ENCODE measurements at places on chromosomes 13 and 19. TPM values are rescaled to one million over a fixed set of nuclear protein-coding genes. Genes with fewer than 3 reads are reported as not detected.

GRCh38 chr13:111131611-111132010, 16.5 kb downstream of the ARHGEF7 start:
- no peak for DNase-seq

DNA sequence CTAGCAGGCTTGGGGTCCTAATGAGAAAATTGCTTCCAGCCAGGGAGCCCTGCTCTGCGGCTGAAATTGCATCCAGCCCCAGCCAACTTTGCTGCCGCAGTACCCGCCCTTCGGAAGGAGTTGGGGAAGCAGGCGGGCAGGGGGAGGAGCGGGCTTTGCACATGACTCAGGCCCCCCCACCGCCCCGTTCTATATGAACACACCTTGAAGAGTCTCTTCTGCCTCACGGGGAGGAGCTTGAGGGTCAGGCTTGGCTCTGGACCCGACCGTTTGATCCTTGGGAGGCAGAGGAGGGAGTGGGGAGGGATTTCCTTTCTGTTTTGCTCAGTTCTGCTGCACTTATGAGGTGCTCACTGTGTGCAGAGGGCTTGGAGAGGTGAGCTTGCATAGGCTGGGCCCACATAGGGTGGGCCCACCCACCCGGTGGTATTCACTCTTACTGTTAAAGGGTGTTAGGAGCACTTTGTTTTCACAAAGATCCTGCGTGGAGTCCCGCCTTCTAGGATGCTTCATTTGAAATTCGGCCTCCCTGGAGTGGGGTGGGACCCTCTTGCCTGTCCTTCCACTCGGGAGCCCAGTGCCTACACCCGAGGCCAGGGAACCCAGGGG, 46.5 kb downstream of the LYL1 start:
- DNase-seq: no peak

CYP2S1 gene
- 0.44 TPM for polyA plus RNA-seq

DNA sequence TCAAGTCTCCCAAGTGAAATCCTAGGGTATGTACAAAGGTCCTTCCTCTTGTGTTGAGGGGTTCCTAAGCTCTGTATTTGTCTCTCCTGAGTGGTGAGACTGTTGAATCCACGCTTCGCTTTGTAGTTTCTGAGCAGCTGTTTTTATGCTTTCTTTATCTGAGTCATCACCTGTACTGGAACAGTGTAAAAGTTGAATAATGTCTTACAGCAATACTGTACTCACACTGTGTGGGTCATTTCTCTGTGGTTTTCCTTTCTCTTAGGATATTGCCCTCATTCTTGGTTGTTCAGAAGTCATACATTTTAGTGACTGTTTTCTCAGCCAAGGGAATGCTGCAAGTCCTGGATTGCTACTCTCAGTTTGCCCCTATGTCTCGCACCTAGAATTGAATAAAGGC, 1596.6 kb downstream of the SLITRK5 start:
- DNase-seq: no peak

DNA sequence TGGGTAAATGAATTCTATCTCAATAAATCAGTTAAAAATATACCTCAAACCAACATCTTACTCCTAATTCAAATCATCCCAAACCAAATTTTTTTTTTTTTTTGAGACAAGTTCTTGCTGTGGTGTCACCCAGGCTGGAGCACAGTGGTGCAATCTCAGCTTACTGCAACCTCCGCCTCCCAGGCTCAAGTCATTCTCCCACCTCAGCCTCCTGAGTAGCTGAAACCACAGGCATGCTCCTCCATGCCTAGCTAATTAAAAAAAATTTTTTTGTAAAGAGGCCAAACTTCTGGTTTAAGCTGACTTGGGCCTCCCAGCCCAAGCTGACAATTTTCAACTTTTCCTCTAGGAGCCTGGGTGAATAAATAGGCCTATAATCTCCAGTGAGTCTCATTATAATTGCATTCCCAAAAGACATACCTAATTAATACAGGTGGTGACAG, 22.1 kb upstream of the OLFM2 start:
- no peak for DNase-seq

DNA sequence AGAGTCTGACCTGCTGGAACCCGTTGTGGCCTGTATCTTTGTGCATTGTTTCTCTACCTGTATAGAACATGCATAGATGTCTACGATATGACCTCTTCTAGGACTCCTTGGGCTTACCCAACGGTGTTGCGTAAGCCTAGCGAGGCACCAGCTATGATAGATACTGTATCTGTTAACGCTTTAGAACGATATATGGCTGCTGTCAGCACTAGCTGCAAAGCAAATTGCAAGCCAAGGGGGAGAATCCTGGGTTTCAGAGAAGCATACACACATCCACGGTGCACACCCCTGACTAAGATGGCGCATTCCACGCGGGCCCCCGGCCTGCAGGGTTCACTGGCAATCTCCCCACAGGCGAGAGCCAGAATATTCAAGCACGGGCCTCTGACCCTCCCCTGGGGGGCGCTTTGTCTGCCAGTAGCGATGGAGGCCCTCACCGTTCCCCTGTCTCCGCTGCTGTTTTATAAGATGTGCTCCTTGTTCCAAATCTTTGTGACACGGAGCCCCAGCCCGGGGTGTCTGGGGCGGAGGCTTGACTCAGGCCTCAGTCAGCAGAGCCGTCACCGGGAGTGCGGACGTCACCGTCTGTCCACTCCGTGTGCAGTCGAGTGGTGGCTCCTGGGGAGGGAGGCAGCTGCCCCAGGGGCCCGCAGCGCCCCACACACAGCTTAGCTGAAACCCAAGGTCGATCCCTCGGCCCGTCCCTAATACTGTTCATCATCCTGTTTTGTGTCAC, 12.9 kb upstream of the RPS15 start:
- DNase-seq: no peak

ATXN8OS gene
- polyA plus RNA-seq: 0.37 TPM

- no peak for DNase-seq
These were observed 29.1 kb downstream of the ZNF787 start for GRCh38 chr19:56091751-56092546.

GRCh38 chr19:58529405-58529804, 9.8 kb upstream of the ZBTB45 start:
- no peak for DNase-seq

GRCh38 chr13:24854311-24854710, 90.3 kb downstream of the RNF17 start:
- no peak for DNase-seq

KLK15 gene
- polyA plus RNA-seq: not detected

DNA sequence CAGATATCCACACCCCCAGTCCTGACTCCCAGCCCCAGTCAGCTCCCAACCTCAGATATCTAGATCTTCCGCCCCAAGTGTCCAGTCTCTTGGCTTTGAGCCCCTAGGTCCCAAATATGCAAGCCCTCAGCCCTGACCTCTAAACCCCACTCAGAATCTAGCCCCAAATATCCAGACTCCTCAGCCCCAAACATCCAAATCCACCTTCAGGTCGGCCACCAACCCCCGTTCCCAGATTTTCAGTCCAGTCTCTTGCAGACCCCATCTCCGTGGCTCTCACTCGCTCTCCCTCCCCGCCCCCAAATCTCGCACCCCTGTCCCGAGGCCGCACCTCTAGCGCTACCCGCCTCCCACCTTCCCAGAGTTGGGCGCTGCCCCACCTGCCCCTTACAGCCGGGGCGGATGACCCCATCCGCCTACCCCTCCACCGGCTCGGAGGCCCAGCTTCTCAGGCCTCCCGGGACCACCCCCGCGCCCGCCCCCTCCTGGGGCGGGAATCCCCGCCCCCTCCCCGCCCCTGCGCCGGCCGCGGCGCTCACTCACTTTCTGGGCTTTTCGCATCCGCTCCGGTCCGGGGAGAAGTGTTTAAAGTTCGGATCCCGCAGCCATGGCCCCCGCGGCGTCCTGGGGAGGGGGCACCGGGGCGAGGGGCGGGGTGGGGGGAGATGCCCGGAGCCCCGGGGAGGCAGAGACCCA, 604 bp downstream of the ERFL start:
- DNase-seq: no peak

DNA sequence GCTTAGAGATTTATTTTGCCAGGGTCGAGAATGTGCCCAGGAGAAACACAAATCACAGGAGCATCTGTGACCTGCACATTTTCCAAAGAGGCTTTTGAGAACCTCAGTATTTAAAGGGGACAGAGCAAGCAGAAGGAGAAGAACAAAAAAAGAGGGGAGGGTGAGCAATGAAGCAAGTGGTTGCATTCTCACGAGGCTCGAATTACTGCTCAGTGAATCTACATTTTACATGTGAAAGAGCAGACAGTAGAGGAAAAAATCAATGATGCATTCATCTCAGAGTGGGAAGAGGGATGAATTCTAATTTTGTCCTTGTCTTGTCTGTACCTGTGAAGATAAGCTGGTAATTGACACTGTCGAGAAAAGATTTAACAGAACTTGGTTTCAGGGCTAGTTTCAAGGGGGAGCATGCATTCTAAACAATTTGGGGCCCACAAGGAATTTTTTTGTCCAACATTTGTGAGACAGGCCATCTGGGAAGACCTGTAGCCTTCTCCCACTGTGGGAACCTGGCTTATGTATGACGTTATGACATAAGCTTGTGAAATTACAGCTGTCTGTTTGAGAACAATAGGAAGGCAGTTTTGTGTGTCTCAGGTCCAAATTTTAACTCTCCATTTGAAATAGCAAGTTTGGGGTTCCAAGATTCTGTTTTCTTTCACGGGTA, 855.1 kb downstream of the SLITRK5 start:
- DNase-seq: peak; percentile 4

- DNase-seq: no peak
These were observed 451 bp upstream of the ICAM5 start for GRCh38 chr19:10289167-10289835.

DNA sequence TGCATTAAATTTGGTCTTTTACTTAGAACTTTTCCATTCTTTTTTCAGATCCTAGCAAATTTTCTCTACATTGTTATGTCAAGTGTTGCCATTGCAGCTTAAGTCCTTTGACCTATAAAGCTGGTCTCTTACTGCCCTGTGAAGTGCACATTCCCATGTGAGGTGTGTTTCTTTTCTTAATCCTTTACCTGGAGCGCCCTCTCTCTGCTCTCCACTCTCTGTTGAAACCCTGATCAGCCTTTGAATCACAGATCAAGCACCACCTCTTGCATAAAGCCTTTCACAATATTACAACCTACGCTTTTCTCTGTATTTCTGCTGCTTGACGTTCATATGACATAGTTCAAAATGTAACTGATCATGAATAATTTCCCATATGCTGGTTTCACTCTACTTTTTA, 84.8 kb downstream of the PCDH17 start:
- DNase-seq: peak; percentile 5

DPP9 gene
- polyA plus RNA-seq: 28.0 TPM

DNA sequence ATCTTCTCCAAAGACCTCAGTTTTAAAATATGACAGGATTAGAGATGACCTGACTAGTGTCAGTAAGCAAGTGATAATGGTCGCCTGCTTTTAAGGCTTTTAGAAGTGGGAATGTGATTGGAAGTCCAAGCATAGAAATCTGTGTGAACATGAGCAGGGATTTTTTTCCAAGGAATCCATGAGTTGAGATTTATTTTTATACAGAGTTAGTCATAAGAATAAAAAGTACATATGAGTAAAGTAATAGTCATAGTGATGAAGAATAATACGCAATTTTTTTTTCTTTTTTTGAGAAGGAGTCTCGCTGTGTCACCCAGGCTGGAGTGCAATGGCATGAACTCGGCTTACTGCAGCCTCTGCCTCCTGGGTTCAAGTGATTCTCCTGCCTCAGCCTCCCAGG, 1.6 kb downstream of the ZNF546 start:
- no peak for DNase-seq

- DNase-seq: peak; percentile 100
These were observed 720 bp upstream of the HNRNPL start for GRCh38 chr19:38850436-38850975.

GRCh38 chr19:16412596-16413355, 59.0 kb downstream of the EPS15L1 start:
- no peak for DNase-seq

- no peak for DNase-seq
These were observed 4.4 kb upstream of the WIZ start for GRCh38 chr19:15453906-15454860.

DNA sequence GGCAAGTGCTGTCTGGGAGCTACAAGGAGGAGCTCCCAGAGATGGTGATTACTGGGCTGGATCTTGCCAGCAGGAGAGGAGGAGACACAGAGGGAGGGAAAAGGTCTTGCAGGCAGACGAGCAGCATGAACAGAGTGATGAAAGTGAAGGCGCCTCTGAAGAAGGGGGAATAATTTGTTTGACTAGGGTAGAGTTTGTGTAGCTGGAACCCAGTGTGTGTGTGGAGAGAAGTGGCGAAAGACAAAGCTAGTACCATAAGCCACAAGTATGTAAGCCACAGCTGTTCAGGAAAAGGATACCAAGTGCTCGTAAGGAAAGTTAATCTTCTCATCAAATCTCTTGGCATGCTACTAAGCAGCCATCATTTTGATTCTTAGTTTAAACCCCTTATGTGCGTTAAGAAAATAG, 5.4 kb downstream of the FLT1 start:
- no peak for DNase-seq

- DNase-seq: no peak
These were observed 394.3 kb downstream of the FOXO1 start for GRCh38 chr13:40271931-40272775.

- DNase-seq: peak; percentile 23
These were observed 9.9 kb downstream of the CEACAM4 start for GRCh38 chr19:41616792-41617621.

DNA sequence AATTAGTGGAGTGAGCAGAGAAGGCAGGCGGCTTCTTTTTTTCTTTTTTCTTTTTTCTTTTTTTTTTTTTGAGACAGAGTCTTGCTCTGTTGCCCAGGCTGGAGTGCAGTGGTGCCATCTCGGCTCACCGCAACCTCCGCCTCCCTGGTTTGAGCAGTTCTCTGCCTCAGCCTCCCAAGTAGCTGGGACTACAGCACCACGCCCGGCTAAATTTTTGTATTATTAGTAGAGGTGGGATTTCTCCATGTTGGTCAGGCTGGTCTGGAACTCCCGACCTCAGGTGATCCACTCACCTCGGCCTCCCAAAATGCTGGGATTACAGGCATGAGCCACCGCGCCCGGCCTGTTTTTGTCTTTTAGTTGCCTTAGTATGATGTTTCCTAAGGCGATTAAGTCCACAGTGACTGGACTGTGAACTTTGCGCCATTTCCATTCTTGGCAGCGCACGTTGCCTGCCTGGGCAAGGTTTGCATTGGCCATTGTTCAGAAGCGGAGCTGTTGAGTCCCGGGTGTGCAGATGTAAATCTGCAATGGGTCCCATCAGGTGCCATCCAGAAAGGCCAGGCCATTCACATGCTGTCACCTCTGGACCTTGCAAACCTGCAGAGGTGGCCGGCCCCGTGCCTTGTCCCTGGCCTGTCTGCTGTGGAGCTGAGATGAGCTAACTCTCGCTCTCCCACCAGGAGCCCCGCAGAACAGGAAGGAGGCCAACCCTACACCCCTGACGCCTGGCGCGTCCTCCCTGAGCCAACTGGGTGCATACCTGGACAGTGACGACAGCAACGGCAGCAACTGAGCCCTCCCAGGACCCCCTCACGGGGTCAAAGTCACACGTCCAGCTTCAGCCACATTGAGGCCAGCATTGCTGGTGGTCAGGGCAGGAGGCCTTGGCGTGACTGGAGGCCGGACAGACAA, 10.9 kb upstream of the SHD start:
- no peak for DNase-seq
